Panc1 (cell line): ENCODE measurements at places on chromosomes 1 and 21.

- no peak for DNase-seq
These were observed 184.5 kb downstream of the FASLG start for GRCh38 chr1:172843444-172843843.

GRCh38 chr1:196661345-196661744 is 9.5 kb downstream of the CFH start:
- DNase-seq: no peak

DNA sequence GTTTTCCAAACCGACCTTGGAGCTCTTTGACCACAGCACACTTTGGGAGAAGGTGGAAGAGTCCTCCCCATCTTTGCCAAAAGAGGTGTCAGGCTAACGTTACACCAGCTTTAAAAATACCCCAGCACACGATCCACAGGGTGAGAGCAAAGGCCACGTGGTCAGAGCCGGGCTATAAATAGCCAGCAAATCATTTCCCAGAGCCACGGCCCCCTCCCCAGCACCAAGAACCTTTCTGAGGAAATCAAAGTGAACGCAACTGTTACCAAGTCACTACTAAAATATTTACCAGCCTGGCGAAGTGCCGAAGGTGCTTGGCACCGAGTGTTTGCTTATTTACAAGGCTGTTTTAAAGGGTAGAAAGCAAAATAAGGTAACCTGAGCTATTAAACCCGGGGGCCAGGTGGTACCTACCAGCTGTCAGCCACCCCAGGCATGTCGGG is 72.4 kb downstream of the CASZ1 start:
- peak; percentile 64 for DNase-seq

GRCh38 chr1:179322557-179322956 is 29.0 kb downstream of the SOAT1 start:
- DNase-seq: no peak

GRCh38 chr1:924656-925560 is 1.2 kb downstream of the SAMD11 start:
- no peak for DNase-seq

GRCh38 chr1:178566187-178566586 is 53.3 kb downstream of the TEX35 start:
- no peak for DNase-seq

GRCh38 chr1:68481041-68481440 is 15.8 kb downstream of the DEPDC1 start:
- no peak for DNase-seq

DNA sequence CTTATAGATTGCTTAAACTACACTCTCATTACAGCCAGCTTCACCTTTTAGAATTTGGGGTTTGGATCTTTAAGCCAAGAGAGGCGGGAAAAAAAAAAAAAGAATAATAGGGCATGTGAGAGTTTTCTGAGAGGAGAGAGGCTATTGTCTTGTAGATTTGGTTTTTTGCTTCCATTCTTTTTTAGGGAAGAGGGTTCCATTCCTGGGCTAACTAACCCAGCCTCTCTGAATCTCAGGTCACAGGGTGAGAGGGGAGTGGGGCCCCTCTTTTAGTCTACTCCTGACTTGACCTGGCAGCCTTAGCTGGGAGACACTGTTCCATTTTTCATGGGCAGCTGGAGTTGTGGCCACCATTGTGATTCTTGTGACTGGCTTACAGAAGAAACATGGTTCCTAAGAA is 24.2 kb downstream of the PBX1 start:
- no peak for DNase-seq

DNA sequence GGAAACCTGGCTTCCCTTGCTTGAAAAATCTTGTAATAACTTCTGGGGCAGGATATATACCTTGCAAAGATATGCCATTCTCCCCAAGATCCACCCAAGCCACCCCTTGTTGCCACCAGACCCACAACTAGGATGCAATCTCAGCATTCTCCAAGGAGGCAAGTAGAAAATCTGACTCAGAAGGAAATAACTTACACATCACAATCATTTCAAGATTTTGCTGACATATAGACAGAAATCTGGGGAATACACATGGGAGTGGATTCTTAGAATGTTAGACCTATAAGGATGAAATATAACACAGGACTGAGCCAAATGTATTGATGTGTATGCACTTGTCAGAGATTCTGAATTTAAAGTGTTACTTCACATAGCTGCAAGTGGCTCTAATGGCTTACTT is 14.8 kb upstream of the ZDHHC18 start:
- DNase-seq: no peak

- DNase-seq: no peak
These were observed 257.2 kb downstream of the MRPL39 start for GRCh38 chr21:25350056-25350455.

DNA sequence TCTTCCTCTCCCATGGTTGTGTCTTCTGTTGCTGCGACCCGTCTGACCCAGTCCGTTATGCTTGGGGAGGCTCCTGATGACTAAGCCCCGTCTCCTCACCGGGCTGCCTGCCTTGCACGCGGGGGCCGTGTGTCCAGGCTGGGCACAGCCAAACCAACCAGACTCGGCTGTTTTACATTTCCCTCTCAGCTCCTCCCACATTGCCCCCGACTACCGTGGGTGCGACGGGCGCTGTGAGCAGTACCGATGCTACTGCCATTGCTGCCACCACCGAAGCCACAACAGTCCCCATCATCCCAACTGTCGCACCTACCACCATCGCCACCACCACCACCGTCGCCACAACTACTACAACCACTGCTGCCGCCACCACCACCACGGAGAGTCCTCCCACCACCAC is 46.0 kb upstream of the CNTN2 start:
- DNase-seq: no peak
